Stimulated activated CD8-positive, alpha-beta memory T cell treated with anti-CD3 and anti-CD28 coated beads, Interleukin-4, amount 100 ng/mL, for 24 hours (primary cell): ENCODE measurements at places on chromosomes 1 and 21.

DNA sequence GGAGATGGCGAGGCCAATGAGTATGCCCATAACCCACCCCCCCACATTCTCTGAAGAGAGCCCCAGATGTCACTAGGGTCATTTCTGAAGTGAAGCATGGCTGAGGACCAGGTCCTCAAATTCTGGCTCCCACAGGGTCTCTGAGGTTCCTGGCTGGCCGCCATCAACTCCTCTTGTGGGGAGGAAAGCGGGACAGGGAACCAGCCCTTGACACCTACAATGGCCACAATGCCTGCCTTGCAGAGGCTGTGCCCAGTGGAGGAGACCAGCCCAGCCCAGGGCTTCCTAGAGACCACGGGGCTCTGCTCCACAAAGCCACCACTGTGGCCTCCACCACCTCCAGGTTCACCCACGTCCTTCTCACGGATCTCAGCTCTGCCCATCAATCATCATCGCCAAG lies 120.1 kb upstream of the ARHGEF16 start:
- no peak for DNase-seq

DNA sequence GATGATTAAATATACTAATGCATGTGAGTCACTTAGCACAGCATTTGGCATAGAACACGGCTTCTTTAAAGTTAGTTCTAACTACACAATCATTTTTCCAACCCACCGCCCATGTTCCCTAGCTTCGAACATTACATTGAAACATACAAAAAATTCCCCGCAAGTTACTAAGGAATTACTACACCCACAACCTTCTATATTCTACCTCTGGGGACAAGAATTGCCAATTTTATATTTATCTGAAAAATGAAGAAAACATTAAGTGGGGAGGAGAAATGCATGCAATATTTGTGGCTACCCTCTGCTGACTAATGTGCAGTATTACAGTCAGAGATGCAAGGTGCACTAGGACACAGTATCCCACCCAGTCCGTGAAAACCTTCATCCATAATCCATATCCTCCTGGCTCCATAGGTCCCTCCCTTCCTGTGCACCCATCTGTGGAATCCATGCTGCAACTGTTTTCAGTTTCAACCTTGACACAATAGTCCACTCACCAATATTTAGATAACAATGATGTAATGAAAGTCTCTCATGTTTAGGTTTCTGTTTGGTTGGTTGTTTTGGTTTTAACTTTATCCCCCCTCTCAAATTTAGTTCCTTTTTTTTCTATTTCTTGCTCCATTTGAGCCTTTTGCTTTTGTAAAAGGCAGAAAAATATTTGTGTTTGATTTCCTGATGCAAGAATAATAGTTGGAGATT lies 31.6 kb downstream of the RGS5 start:
- no peak for DNase-seq

GRCh38 chr1:7912743-7913557 lies 27.7 kb downstream of the TNFRSF9 start:
- no peak for DNase-seq

GRCh38 chr1:91944087-91944486 lies 5.1 kb upstream of the BRDT start:
- DNase-seq = no peak

GRCh38 chr1:172642970-172643369 lies 15.9 kb upstream of the FASLG start:
- no peak for DNase-seq

DNA sequence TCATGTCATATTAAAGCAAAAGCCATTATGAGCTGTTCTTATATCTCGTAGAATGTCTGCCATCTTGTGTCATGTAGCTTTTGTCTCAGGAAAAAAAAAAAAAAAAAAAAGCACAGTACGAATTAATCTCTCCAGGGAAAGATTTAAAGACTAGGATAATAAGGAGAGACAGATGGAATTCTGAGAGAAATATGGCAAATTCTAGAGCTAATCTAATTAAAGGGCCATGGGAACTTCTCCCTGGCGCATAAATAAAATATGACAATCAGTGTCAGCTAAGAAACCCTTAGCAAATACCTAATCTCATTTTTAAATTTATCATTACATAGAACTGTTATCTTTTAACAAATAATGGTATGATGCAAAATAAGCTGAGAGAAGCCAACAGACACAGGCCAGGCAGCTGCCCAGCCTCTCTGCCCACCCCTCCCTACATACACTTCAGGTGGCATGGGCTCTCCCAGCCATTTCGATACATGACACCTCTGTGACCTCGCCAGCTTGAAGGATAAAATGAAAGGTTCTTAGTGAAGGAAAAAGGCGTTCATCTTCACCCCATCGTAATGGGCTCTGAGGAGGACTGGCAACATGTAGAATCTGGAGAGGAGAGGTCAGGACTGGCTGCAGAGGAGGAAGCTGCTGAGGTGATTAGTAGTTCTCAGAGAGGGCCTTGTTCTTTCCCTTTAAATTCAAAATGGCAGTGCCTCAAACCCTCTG lies 39.8 kb downstream of the DISC1 start:
- no peak for DNase-seq

DNA sequence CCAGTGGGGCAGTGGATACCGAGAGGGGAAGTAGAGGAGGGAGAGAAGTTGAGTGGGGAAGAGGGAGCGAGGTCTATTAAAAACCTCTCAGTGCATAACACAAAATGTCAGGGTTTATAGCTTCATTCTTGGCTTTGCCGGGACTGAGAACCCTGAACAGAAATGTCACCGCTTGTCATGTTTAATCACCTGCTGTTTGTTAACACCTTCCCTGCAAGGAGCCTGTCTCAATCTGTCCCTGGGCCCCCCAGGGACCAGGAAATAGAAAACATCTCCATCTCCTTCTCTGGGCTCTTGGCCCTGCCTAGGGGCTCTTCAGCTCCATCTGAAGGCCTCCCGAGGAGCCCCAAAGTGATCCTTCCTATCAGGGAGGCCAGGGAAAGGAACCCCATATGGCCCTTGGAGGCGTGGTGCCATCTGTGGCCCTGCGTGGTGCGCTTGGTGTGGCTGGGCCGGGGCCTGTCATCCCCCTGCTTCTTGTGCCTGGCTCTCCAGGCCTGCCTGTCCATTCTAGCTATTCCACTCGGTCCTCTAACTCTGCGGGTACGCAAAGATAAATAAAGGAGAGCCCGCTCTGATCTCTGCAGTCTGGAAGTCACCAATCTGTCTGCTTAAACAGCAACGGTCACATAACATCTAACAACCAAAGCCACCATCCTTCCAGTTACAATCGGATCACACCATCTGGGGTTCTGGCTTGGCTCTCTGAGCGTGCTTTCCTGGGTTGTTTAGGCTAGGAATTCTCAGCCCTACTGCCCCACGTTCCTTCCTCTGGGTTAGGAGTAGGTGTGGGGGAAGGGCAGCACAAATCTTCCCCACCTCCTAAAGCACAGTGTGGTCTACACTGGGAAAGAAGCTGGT lies 113.8 kb downstream of the CASZ1 start:
- no peak for DNase-seq

GRCh38 chr1:99749504-99750347 lies 16.7 kb downstream of the FRRS1 start:
- no peak for DNase-seq

DNA sequence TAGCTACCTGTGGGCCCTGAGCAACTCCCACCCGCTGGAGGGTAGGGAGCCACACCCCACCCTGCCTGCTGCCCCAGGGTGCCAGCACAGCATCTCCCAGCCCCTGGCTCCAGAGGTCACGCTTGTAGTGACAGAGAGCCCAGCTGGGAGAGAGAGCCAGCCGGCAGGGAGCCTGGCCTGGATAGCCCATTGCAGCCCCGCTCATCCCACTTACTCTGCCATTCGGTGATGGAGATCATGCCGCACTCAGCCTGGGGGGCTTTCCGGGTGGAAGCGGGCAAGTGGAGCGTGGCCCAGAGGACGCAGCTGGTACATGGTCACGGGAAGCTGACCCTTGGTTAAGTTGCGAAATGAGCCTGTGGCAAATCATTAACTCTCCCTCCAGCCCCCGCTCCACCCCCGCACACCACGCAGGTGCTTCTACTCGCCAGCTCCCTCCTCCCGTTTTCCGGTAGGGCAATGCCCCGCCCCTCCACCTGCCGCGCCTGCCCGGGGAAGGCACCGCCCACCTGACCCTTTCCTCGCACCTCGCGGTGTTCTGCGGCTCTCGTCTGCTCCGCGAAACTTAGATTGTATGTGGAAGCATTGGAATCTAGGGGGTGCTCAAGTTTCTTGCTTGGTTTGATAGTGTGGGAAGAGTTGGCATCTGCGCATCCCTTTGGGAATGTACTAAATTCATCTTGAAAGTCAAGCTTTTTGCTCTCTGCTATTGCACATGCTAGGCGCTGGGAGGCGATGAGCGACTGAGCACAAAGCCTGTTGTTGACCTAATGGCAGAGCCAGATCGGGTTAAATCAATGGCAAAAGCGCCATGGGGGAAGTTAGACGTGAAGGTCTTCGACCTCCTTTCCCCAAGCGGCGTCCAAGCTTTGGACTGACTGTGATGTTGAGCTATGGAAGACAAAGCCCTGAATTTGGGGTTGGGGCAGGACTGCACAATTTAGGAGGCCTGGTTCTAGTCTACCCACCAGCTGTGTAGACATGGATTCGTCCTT lies at the start of gene GOLT1A:
GOLT1A (minus strand) TSS at position 321 of the 995 bp plus-strand sequence; CDS start at position 239, 82 bp downstream.
- peak; percentile 11 for DNase-seq

- peak; percentile 6 for DNase-seq
These were observed 32.1 kb upstream of the EPHX4 start for GRCh38 chr1:91997607-91998195.

- no peak for DNase-seq
These were observed 20.5 kb downstream of the WNT9A start for GRCh38 chr1:227926896-227927885.

DNA sequence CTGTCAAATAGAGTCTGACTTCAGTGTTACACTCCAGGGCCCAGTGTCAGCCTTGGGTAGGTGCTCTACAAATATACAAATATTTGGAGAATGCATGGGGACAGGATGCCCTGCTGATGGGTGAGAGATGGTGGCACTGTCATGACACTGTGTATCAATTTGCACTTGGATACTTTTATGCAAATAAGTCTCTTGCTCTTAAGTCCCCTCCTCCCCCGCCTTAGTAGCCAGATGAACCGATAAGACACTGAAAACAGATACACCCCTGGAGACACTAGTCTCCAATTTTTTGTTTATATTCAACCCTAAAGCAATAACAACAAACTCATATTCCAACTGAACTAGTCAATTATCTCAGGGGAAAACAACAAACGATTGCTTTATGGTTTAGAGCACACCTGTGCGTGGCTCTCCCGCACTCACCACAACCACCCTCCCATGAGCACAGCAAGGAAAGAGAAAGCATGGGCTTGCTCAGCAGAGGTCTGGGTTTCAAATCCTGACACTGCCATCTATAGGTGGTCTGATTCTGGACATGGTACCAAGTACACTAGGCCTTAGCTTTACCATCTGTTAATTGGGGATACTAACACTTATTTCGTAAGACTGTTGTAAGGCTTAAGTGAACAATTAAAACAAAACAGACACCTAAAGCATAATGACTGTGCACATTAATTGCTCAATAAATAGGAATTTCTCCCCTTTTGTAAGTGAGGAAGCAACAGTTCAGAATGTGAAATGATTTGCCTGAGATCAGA lies 50.3 kb downstream of the HIVEP3 start:
- no peak for DNase-seq

- DNase-seq = no peak
These were observed 848 bp downstream of the CTTNBP2NL start for GRCh38 chr1:112396653-112397471.

- no peak for DNase-seq
These were observed 36.5 kb downstream of the NGF start for GRCh38 chr1:115301438-115302020.

- no peak for DNase-seq
These were observed 1.8 kb upstream of the CAP1 start for GRCh38 chr1:40038697-40039096.

GRCh38 chr1:111475701-111476100 lies 1.9 kb downstream of the C1orf162 start:
- DNase-seq = no peak

- DNase-seq = no peak
These were observed 1689.1 kb downstream of the KCNT2 start for GRCh38 chr1:194919146-194919545.

DNA sequence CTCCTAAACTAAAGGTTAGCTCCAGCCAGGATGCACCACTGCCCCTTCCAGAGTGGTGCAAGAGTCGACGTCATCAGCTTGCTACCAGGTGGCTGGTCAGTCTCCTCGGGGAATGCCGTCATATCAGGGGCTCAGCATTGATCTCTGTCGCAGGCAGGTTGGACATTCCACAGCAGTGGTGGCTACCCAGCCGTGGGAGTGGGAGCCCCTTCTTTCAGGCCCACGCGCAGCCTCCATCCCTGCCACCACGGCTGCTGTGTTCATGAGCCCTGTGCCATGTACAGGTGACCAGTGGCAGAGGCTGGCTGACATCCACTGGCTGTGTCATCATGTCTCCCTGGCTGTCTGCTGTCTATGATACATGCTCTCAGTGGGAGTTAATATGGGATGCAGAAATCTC lies 25.5 kb downstream of the IL10RB start:
- no peak for DNase-seq

DNA sequence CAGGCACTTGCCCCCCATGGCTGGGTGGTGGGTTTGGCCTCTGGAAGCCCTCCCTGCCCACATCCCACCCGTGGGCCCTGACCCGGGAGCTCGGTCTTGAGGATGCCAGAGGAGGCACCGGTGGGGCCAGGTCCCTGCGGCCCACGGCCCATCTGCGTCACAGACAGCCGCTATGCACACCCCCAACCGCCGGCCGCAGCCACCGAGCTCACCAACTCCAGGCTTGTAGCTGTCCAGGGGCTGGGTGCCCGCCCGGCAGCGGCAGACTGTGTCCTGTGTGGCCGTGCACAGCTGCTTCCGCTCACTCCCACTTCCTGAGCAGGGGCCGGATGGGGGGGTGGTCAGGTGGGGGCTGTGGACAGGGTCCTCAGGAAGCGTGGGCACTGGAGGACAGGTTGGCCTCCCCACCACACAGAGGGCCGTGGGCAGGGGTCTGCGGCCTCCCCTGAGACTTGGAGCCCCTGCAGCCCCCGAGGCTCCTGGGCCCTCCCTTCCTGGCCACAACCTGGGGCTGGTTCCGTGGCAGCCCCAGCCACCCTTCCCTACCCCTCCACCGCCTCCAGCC lies 1.1 kb downstream of the TNFRSF4 start:
- DNase-seq = peak; percentile 35

DNA sequence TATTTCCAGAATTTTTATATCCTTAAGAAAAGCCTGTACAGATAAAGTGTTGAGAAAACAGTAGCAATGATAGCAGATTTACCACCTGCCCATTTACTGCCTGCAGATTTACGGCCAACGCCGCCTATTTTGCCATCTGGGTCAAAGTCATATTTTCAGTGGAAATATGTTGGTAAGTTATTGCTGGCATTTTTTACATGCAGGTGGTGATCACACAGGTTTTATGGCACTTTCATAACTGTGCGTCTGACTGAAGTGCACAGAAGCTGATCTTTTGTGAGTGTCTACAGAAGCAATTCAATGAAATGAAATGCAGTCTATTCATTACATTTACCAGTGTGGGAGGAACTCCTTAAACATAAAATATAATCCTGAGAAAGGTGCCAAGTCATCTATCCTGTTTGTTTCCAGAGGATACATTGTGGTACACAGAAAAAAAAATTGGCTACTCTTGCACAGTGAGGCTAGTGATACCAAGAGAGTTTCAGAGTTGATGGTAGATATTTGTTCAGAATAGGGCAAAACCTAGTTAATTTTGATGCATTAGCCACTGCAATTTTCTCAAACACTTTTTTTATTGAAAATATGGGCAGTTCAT lies 458.5 kb downstream of the NEGR1 start:
- no peak for DNase-seq

GRCh38 chr21:25752416-25752815 lies 17.6 kb downstream of the GABPA start:
- DNase-seq = no peak

- no peak for DNase-seq
These were observed 53.0 kb downstream of the MAB21L3 start for GRCh38 chr1:116164150-116164549.
